Kidney (tissue), 22 donors: ENCODE measurements at places on chromosomes 2 and 18. TPM values are rescaled to one million over a fixed set of nuclear protein-coding genes. Genes with fewer than 3 reads are reported as not detected.

AQP4 gene
- 11.6 TPM for total RNA-seq

DNA sequence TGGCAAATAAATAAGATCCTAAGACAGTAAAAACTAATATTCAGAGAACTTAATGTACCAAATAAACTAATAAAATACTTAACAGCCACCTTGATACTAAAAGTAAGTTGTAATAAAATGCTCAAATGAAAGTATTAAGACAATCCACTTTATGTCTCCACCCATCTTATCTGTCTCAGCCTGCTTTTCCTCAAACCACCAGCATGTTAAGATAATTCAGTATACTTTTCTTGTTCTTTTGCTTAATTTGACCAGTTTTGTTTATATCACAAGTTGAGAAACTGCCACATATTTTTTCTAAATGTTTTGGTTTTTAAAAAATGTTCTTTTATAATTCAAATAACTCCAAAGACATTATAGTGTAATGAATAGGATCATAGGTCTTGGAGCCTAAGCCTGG, 142.0 kb downstream of the MBD5 start:
- no peak for DNase-seq

DNA sequence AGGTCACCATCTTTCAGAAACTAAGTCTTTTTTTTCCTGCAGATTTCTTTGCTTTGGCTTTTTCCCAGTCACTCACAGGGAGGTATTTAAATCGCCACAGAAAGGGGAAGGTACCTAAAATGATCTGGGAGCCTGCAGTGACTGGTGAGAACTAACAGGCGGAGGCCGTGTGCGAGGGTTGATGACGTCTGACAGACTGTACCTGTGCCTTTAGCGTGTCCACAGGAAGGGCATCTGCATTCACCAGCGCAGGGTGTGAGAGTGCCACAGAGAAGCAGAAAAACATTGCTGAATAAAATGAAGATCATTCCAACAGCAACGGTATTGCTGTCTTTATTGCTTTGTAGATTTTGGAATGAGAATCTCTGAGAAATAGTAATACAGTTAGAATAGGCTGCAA, 5.7 kb downstream of the CTDP1 start:
- no peak for DNase-seq

DNA sequence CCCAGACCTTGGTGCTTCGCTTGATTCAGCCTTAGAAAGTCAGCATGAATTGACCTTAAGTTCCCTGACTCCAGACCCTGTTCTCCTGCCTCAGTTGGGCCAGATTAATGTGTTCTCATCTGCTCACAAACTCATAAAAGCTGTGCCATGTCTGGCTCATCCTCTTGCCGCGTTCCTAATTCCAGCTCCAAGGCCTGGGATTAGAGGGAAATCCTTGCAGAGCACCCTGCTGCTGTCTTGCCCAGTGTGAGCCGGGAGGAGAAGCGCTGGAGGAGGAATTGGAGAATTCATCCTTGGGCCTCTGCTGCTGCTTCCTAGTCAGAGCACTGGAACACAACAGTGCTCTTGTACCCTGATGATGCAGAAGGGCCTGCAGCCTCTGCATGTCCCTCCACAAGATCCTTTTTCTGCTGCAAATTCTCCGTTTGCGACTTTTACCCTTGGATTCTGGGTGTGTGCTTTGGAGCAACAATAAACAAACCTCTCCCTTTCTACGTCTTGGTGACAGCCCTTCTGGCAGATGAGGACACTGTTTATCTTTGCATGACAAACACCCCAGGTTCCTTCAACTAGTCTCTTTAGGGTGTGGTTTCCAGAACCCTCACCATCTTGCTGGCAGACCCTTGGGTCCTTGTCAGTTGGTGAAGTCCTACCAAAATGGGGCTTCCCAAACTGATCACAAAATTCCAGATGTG, 46.9 kb upstream of the CNGA3 start:
- DNase-seq, result no peak

GRCh38 chr2:20744366-20745335, 77.7 kb downstream of the GDF7 start:
- peak; percentile 48 for DNase-seq

DNA sequence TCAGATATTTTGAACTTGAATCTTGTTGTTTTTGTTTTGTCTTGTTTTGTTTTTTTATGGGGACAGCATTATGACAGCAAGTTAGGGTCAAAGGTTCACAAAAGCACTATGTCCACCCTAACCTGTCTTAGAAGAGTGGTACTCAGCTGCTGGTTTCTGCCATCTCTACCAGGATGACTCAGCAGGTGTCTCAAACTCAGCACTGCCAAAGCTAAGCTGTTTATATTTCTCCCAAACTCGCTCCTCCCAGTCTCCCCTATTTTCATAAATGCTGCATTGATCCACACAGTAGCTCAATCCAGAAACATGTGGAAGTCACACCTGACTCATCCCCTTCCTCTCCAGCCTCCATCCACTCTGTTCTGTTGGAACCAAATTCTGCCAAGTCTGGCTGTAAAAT, 134.9 kb downstream of the ZBTB7C start:
- DNase-seq, result no peak
